NCI-H1417 treated with DMSO at 0.1 percent for 48 hours (cell line): ENCODE measurements at places on chromosomes 6 and 20.
A peak's percentile ranks its signal among the peaks of the same experiment; 100 is the strongest.

DNA sequence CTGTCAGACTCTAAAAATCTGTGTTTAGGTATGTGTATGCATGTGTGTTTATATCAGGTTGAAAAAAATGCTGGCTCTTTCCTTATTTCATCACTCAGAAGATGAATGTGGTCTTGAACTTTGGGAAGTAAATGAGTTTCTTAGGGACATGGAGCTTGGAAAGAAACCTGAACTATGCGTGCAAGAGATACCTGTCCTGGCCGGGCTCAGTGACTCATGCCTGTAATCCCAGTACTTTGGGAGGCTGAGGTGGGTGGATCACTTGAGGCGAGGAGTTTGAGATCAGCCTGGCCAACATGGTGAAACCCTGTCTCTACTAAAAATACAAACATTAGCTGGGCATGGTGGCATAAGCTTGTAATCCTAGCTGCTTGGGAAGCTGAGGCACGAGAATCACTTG is 4.4 kb upstream of the GLP1R start:
- DNase-seq, result no peak

DNA sequence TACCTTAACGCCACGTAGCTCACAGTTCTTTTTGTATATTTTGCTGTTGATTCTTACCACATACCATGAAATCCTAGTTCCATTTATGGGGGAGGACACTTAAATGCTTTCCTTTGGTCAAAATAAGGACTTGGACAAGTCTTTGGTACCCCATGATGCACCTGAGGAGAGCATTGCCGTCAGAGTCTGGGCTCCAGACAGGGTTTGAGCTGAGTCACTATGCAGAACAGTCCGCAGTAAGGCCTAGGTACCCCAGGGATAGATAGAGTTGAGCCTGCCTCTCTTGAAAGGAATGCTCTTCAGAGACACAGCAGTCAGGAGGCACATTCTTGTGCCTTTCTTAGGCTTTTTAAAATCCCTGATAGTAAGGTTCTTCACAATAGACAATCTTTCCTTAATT is 6.0 kb downstream of the PARD6B start:
- DNase-seq, result no peak

- no peak for DNase-seq
Observed at GRCh38 chr6:91082311-91082832, 495.5 kb upstream of the MAP3K7 start.

- no peak for DNase-seq
Observed at GRCh38 chr6:209432-210103, 82.7 kb upstream of the DUSP22 start.

- no peak for DNase-seq
Observed at GRCh38 chr6:3007571-3007970, 7.9 kb downstream of the NQO2 start.

GRCh38 chr6:149864578-149865535 is 698 bp upstream of the LRP11 start:
- DNase-seq, result peak; percentile 45

- DNase-seq, result no peak
Observed at GRCh38 chr20:18986146-18986830, 172.7 kb downstream of the SCP2D1 start.

DNA sequence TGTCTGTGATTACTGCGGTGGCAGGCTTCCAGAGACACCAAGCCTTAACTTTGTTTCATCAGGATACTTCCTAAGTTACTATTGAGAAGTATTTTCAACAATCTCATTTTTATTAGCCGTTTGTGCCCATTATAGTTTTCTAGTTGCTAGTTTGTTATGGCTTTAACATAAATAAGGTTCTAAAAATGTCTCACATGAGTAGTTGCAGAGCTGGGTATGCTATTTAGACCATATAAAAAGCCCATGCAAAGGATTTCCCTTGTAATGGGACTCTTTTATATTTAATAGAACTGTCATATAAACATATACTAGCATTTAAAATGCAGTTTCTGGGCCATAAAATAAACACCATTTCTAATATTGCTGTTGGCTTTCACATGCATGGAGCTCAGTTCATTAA is 205.3 kb upstream of the TCF21 start:
- no peak for DNase-seq

DNA sequence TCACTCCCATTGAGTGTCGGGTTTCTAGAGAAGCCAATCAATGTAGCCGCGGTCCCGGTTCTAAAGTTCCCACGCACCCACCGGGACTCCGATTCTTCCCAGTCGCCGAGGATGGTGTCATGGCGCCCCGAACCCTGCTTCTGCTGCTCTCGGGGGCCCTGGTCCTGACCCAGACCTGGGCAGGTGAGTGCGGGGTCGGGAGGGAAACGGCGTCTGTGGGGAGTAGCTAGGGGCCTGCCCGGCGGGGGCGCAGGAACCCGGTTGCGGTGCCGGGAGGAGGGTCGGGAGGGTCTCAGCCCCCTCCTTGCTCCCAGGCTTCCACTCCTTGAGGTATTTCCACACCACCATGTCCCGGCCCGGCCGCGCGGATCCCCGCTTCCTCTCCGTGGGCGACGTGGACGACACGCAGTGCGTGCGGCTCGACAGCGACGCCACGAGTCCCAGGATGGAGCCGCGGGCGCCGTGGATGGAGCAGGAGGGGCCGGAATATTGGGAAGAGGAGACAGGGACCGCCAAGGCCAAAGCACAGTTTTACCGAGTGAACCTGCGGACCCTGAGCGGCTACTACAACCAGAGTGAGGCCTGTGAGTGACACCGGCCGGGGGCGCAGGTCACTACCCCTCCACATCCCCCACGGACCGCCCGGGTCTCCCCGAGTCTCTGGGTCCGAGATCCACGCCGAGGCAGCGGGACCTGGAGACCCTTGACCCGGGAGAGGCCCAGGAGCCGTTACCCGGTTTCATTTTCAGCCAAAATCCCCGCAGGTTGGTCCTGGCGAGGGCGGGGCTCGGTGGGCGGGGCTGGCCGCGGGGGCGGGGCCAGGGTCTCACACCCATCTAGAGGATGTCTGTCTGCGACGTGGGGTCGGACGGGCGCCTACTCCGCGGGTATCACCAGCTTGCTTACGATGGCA is 35.2 kb upstream of the HLA-G start:
- no peak for DNase-seq

DNA sequence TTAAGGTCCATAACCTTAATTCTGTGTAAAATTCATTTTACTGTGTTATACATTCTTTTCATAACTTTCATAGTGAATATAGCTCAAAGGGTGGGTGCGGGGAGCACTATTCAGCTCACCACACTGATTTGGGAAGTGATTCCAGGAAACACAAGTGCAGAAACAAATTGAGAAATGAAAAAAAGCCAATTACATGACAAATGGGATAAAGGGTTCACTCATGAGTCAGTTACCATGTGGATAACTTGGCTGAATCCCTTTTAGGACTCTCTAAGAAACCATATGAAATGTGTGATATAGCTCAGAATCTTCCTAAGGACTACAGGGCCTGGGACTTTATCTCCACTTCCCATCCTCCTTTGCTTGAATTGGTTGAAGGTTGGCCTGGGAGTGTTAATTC is 3.1 kb upstream of the BTN2A1 start:
- no peak for DNase-seq

- DNase-seq, result no peak
Observed at GRCh38 chr6:168167431-168168315, 88.7 kb upstream of the FRMD1 start.

DNA sequence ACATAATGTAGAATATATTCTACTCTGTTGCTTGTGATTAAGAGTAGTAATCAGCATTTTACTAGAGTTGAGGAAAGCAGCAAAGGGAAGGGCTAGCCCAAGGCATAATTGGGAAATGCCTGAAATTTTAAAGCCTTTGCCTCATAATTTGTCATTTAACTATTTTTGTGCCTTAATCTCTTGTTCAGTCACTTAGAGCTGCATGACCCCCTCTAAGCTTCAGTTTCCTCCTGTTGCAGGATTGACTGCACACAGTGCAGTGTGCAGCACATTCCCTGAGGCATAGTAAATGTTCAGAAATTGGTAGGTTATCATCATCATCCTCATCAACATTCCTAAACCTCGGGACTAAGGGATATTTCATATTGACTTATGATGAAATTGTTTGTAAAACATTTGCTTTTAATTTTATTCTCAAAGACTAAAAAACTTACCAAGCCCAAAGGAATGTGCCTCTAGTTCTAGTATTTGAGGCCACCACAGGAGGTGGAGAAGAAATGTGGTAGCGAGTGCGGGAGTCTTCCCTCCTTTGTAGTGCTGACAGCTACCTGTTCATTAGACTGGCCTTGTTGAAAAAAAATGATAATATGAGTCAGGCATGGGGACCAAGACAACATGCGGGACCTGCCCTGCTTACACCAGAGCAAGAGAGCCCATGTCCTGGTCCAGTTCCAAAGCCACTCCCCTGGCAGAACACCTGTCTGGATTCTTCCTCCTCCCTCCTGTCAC is 14.8 kb upstream of the TENT5A start:
- DNase-seq, result no peak

DNA sequence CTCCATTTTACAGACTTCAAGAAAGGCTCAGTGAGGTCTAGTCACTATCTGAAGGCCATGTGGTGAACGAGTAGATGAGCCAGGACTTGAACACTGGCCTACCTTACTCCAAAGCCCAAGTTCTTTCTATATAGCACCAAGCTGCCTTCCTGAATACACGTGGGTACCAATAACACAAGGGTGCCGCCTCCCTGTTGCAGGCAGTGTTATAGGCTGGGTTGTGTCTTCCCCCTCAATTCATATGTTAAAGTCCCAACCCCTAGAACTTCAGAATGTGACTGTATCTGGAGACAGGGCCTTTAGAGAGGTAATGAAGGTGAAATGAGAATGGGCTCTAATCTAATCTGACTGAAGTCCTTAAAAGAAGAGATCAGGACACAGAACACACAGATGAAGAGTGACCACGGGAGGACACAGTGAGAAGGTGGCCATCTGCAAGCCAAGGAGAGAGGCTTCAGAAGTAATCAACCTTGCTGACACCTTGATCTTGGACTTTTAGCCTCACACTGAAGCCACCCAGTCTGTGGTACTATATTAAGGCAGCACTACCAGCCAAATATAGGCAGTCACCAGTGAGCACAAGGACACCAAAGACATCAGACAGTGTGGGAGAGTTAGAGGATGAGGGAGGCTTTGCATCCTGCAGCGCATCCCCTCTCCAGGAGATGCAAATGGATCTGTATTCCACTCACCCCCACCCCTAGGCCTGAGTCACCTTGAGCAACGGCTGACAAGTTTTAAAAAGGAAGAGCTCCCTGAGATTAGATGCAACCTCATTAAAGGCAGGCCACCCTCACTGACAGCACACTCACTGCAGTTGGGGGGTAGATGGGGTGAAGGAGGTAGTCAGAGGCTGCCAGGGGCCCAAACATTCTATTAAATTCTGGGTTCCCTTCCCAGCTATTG is 40.9 kb upstream of the LYRM2 start:
- DNase-seq, result no peak
